ENCODE measurements at places on chromosomes 4 and X. TPM values are rescaled to one million over a fixed set of nuclear protein-coding genes. Genes with fewer than 3 reads are reported as not detected.

The JCHAIN gene
- not detected for total RNA-seq

GRCh38 chr4:122483481-122483880 is 27.0 kb upstream of the IL2 start:
- no peak for DNase-seq

DNA sequence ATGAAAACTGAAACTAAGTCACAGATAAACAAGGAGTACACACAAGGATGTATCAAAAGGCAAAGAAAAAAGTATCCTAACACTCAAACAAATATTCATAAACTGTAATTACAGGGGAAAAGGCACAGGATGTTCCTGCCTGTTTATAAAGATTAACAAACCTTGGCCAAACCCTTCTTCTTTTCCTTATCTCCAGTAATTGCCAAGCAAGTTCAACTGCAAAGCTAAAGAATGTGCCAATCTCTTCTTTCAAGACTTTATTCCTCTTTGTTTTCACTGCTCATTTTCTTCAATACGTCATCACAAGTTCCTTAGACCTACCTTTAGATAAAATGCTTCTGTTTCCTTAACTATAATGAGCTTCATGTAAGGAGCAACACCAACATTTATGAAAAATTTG is 171.2 kb downstream of the AMELX start:
- no peak for DNase-seq

DNA sequence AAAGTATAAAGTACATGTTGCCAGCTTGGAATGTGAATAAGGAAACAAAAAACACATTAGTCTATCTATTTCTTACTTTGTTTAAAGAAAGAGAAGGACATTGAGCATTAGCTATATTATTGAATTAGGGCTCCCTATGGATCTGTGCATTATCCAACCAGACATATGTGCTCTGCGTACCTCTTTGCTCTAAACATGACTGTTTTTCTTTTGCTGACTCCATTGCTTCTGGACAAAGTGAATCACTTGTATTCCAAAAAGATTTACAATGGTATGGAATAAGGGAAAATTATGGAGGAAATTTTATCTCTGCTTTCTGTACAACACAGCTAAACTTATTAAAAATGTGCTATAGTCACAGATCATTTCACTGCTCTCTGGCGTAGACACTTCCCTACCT is 727.8 kb upstream of the LCORL start:
- no peak for DNase-seq

The FGFR3 gene
- total RNA-seq = 17.0 TPM

The SHROOM2 gene
- 11.8 TPM for total RNA-seq

The GAGE12H gene
- total RNA-seq = not detected

- no peak for DNase-seq
Observed at GRCh38 chr4:167713756-167714155, 378.6 kb upstream of the ANXA10 start.

GRCh38 chr4:173174594-173175012 is 6.0 kb downstream of the GALNT7 start:
- no peak for DNase-seq

- no peak for DNase-seq
Observed at GRCh38 chr4:4333265-4333706, 43.2 kb downstream of the ZBTB49 start.

The CSAG2 gene
- total RNA-seq = not detected

GRCh38 chrX:46961574-46962283 is 49.5 kb downstream of the JADE3 start:
- peak; percentile 29 for DNase-seq

DNA sequence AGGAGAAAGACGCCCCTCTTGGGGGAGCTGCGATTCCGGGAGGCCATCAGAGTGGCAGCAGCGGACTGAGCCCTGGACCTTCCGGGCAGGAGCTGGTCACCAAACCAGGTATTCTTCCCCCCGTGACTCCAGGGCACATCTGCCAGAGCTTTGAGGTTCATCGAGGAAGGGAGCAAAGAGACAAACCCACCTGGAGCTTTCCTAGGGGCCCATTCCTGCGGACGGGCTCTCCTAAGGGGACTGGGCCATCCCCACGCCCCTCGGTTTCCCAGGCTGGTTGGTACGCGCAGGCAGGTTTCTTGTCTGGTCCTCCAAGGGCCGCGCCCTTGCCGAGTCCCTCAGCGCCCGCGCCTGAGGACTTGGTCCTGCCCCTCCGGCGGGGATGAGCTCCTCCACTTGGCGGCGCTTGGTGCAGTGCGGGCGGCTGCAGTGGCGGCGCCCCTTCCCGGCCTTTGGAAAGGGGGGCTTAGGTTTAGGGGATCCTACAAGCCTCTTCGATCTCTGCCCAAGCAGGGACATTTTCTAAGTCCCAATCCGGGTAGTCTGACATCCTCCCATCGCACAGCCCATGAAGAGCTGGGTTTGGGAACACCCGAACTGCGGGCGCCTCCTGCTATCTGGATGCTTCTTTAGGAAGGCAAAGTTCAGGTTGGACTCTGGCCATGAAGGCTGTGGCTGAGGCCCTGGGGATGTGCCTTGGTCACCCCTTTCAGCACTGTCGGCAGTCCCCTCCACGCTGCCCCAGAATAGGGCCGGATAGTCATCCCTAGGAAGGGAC is 538 bp downstream of the STBD1 start:
- DNase-seq = peak; percentile 84

DNA sequence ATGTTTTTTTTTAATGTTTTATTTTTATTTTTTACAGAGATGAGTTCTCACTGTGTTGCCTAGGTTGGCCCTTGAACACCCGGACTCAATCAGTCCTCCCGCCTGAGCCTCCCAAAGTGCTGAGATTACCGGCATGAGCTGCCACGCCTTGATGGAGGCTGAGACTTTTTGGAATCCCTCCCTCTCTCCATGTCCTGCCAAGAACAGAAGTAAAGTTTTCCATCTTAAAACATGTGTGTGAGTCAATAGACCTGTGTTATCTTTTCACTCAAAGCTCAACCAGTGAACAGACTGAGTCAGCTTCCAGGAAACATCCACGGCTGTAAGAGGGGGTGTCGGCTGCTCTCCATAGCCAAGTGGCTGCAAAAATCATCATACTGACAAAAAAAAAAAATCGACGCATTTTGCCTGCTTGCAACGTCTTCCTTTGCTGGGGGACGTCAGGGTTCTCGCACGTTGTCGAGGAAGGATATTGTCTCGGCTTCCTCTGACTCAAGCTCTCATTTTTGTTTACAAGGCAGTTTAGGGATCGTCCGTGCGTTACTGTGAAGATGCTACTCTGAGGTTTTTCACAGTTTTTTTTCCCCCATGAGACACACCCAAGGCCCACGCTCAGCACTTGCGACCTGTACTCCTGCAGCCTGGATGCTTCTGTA is 10.0 kb upstream of the ASMTL start:
- DNase-seq = no peak

- no peak for DNase-seq
Observed at GRCh38 chr4:8194306-8195242, 4.5 kb upstream of the SH3TC1 start.

GRCh38 chr4:76874176-76874575 is 23.8 kb downstream of the SOWAHB start:
- DNase-seq = no peak

The MAGEE2 gene
- total RNA-seq = not detected

The ANXA10 gene
- not detected for total RNA-seq

The XPNPEP2 gene
- total RNA-seq = 1.7 TPM

- no peak for DNase-seq
Observed at GRCh38 chrX:81411517-81411916, 209.6 kb downstream of the SH3BGRL start.

DNA sequence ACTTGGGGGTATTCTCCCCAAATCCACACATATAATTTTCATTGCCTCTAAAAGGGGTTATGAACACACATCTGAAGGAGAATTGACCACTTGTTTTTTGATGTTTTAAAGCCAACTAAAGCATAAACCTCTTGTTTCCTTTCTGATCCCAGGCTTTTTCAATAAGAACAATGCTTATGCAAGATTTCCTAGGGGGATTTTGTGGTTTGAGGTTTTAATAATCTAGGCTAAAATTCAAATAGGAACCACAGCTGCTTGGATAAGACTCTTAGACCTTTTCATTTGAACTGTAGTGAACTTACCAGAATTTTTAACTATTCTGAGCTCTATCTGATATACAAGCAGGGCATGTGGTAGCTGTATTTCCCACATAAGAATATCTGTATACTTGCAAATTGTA is 651.1 kb downstream of the ANKRD50 start:
- no peak for DNase-seq

DNA sequence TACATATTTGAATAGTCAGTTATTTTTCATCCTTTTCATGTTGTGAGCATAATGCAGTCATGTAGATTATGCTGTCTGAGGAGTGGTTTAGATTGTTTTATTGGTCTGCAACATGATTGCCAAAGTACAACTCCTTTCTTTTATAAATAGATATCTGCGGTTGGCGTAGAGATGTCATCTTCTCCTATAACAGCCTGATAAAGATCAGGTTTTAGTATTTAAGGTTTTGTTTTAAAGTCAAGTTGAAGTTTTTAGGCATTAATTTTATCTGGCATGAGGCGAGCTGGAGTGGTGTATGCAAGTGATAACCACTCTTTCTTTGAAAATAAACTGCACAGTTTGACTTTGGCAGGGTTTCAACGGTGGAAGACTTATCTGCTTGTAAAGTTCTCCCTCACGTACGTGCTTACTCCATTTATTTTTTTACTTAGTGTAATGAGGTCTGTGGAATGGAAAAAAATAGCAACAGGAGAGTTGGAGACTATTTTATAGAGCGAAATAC is 126.3 kb downstream of the FBXO8 start:
- no peak for DNase-seq

GRCh38 chr4:82031376-82031927 is 342.3 kb downstream of the HNRNPD start:
- no peak for DNase-seq

The PCDH19 gene
- total RNA-seq = 3.4 TPM

DNA sequence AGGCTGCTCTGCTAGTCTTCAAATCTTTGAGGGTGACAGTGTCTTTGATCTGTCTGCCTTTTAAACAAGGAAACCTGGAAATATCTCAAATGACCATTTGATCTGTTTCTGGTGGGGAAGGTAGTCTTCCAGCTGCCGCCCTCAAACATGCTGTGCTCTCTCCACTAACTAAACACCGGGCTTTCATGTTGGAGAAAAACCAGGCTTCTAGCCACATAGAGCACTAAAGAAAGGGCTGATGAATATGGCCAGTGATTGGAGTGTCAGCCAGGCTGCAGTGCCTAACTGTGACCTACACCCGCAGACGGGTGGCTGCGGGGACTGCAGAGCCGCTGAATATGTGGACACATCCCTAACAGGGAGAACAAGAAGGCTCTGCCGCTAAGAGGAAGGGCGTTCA is 85.9 kb downstream of the UNC5C start:
- no peak for DNase-seq

DNA sequence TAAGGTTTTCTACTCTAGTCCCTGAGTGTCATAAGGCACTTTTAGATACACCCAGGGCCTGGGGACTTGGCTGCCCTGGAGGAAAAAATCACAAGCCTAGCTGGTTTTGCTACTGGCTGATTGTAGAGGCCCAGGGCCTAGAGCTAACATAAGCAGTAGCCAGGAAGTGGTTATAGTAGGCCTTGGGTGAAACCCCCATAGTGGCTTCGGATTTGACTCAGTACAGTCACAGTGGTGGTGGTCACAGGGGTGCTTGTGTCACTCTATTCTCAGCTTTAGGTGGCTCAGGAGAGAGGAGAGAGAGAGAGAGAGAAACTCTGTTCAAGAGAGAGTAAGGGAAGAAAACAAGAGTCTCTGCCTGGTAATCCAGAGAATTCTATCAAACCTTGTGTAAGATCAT is 194.5 kb upstream of the EDA2R start:
- no peak for DNase-seq

DNA sequence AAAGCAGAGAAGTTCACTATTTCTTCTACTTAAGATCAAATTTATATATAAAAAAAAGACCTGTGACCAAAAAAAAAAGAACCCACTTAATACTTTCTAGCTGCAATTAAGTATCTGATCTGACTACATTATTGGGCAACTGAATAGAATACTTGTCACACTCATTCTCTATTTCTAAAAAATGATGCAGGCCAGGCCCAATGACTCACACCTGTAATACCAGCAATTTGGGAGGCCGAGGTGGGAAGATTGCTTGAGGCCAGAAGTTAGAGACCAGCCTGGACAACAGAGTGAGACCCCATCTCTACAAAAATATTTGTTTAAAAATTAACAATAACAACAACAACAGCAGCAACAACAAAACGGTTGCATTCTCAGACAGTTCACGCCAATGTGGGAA is 108.8 kb upstream of the BMP2K start:
- DNase-seq = no peak

The SMR3B gene
- not detected for total RNA-seq

GRCh38 chr4:8308144-8308543 is 38.6 kb downstream of the HTRA3 start:
- DNase-seq = no peak

The ABRAXAS1 gene
- 35.8 TPM for total RNA-seq

DNA sequence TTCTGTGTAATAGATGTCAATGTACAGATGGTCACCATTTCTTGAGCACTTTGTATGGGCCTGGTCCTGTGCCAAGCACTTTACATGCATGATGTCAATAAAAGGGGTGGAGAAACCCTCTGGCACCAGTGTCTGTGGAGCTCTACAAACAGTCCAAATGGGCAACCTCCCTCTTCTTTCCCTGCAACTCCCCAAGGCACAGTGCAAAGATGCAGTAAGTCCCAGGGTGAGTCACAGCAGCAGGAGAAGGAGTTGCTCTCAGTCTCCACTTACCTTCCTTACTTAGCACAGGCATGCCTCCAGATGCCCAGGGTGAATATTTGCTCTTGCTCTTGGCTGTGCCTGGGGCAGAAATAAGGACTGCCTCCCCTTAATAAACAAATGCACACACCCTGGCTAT is 4.3 kb downstream of the OCIAD2 start:
- DNase-seq = no peak

The SGMS2 gene
- 1.1 TPM for total RNA-seq

DNA sequence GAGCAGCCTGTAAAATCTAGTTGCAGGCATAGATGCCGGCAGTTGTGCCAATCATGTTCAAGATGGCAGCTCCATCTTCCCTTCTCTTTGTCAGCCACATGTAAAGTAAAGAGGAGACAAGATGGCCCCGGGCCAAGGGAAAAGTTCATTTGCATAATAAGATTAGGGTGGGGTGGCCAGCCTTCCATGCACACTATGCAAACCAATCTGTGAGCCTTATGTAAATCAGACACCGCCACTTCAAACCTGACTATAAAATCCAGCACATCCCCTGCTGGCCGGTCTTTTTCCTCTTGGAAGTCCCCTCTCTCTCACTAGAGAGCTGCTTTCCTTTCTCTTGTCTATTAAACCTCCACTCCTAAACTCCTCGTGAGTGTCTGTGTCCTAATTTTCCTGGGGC is 78.9 kb upstream of the CBR4 start:
- DNase-seq = peak; percentile 33

GRCh38 chrX:101682723-101683122 is 23.1 kb upstream of the ARMCX2 start:
- no peak for DNase-seq

- no peak for DNase-seq
Observed at GRCh38 chr4:4583606-4584005, 41.8 kb upstream of the STX18 start.

DNA sequence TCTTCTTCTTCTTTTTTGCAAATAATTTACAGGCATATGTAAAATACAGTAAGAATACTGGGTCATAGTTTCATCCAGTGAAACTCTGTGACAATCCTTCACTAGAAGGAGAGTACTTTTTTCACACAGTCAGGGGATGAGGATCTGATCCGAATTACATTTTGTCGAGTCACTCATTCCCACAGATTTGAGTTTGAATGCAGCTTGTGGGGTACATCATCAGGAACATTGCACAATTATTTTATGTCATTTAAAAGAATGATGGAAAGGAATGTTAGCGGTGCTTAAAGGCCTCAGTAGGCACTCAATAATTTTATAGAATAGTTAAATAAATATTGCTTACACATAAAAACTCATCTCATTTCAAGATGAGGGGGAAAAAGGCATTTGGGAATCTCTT is 88.6 kb downstream of the CHRNA9 start:
- DNase-seq = no peak
